ENCODE measurements at places on chromosomes 7 and 10.

- no peak for DNase-seq
These were observed 53.4 kb upstream of the CALN1 start for GRCh38 chr7:72465521-72465920.

DNA sequence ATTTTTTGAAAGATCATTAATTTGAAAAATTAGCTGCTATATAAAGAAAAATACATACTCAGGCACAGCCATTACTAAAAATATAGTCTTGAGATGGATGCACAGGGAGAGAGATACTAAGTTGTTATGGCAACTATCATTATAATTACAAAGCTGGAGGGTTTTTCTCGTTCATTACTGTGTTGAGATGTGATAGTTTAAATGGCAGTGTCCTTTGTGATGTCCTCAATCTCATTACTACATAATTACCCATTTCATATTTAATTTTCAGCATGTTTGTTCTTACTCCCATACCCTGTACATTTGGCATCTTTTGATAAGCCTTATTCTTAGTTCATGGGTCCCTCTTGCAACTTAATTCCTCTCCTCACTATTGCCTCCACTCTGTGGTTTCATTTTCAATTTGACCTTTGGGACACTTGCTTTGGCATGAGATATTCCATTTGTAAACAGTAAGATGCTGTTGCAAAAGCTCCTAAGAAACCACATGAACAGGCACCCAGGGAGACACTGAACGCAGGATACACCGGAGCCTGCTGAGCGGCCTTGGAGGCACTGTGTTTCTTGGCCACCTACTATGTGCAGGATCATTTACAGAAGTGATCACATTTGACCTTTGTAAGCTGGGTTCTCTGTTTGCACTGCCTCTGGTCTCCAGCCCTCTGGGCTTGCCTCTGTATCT, 4.8 kb upstream of the CPXM2 start:
- no peak for DNase-seq

GRCh38 chr10:45374350-45375052, 485 bp downstream of the ALOX5 start:
- peak; percentile 16 for DNase-seq

- no peak for DNase-seq
These were observed 85.2 kb downstream of the WNT2 start for GRCh38 chr7:117237646-117238045.

DNA sequence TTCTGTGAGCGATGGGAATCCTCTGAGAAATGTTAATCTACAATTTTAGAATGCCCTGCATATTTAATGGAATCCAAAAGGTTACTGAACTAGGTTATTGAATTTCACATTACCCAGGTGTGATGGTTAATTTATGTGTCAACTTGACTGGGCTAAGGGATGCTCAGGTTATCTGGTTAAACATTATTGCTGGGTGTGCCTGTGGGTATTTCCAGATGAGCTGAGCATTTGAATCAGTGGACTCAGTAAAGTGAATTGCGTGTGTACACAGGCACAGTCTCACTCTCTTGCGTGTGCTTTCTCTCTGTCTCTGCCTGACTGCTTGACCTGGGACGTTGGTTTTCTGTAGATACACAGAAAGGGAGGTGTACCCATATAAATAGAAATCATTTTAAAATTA, 21.7 kb downstream of the RNF32 start:
- no peak for DNase-seq

GRCh38 chr10:116182426-116182825, 90.6 kb downstream of the GFRA1 start:
- DNase-seq, result no peak

DNA sequence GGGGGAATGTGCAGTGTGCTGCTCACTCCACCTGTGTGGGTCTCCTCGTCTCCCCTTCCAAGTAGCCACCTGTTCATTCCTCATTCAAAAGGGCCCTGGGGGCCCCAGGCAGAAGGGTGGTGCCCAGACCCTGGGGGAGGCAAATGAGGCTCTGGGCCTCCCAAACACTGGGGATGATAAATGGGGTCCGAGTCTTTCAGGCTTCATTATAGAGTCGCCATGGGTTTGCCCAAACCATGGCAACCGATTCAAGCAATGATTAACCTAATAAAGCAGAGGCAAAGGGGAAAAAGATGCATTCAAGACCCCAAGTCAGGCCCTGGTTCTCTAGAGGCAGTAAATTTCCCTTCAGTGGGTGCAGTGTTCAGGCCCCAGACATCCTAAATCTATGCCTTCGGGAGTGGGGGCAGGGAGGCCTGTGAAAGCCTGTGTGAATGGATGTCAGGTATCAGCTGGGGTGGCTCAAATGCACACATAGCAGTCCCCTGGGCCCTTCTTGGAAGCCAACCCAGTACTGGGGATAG, 10.4 kb downstream of the NEUROG3 start:
- no peak for DNase-seq

DNA sequence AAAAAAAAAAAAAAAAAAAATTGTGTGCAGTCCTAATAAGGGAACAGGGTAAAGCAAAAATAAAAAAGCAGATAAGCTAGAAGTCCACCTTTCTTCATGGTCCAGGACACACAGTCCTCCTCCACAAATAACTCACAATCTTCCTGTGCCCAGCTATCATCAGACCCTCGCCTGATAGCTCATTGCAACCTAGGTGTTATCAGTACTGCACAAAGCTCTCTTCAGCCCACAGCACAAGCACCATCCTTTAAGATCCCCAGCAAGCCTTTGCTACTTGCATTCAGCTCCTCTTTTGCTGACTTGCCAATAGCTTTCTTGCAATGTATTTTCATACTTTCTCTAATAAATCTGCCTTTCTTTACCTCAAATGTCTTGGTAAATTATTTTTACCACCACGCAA, 5.0 kb downstream of the NDUFA5 start:
- no peak for DNase-seq

- no peak for DNase-seq
These were observed 197.1 kb upstream of the STK17A start for GRCh38 chr7:43385856-43386255.

DNA sequence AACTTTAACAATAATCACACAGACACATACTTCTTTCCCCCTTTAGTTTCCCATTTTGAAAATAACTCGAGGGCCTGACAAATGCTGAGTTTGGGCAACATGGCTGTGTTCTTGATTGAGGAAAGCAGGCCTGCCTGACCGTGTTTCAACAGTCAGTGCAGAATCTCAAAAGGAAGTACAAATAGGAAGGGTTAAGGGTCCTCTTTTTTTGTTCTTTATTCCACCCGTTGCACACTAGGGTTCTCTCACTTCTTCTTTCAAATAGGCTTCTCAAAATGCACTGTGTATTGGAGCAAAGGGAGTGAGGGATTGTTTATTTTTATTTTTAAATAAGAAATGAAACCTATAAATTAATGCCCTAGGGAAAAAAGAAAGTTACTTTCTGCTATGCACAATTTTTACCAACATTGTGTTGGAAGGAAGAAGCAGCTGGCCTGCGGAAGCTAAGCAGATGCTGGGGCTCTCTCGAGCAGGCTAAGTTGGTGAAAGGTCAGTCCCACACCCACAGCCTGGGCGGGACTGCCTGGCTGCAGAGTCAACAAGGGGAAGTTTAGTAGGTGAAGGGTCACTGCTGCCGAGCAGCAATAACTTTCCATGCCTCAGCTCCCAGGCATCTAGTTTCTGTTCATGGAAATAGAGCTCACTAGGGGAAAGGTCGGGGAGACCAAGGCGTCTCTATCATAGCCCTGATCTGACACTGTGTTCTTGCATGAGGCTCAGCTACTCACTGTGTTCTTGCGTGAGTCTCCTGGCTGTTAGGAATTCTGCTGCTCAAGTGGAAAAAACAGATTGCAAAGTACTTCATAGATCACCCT, 12.2 kb upstream of the PDK4 start:
- peak; percentile 70 for DNase-seq

- no peak for DNase-seq
These were observed 19.1 kb upstream of the PVRIG start for GRCh38 chr7:100200693-100201092.

- DNase-seq, result no peak
These were observed 48.3 kb downstream of the ITIH5 start for GRCh38 chr10:7618461-7618860.

- no peak for DNase-seq
These were observed 140.9 kb downstream of the ABCA13 start for GRCh38 chr7:48312151-48312550.

GRCh38 chr10:98673171-98673782, 226.5 kb upstream of the HPS1 start:
- no peak for DNase-seq

- peak; percentile 19 for DNase-seq
These were observed 59.6 kb upstream of the CAPZA2 start for GRCh38 chr7:116802746-116803152.

GRCh38 chr10:78963074-78964034, 105.4 kb upstream of the ZMIZ1 start:
- DNase-seq, result no peak

- no peak for DNase-seq
These were observed 4.3 kb upstream of the NEUROG3 start for GRCh38 chr10:69577268-69578232.

GRCh38 chr10:50622706-50623662, 772 bp downstream of the SGMS1 start:
- peak; percentile 38 for DNase-seq

DNA sequence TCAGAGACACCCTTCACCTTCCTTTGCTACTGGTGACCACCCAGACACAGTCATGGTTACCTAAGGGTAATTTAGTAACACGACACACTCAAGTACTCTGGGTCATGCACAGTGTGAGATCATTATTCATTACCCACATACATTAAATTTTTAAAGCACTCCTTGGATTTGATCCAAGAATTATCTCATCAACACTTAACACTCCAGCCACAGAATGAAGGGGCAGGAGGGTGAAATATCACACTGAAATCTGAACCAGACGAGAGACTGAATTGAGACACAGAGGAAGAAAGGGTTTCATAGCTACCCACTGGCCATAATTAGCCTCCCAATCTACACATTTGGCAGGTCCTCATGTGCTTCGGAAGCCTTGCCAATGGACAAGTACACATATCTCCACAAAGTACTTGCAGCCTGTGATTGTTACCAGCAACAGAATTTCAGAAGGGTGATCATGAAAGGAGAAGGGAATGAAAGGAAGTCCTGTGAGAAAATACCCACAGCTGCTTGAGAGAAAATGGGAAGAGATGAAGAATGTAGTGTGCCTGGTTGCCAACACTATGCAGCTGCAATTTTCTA, 189.3 kb downstream of the POLR1F start:
- DNase-seq, result no peak

GRCh38 chr7:96388620-96389383, 66.9 kb upstream of the SLC25A13 start:
- peak; percentile 44 for DNase-seq

DNA sequence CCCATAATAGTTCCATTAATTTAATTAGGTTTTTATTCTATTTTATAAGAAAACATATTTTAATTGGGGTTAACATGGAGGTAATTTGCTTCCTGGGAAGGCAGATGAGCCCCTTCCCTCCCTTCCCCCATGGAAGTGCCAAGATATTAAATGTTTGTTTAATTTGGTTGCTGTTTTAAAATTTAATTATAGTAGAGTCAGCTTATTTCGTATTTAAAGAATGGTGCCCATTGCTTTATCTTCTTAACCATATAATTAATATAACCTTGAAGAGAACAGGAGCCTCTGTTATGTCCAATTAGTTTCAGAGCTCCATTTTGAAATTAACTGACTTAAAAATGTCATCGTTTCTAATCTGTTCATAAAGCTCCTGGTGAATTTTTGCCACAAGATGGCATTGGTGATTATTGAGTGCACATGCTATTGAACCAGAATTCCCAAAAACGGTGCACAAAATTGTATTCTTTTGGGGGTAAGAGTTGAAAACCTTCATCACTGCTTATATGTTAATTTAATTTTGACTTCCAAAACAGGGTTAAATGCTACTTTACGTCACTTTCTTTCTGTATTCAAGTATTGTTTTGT, 26.0 kb downstream of the KLHDC10 start:
- DNase-seq, result no peak

DNA sequence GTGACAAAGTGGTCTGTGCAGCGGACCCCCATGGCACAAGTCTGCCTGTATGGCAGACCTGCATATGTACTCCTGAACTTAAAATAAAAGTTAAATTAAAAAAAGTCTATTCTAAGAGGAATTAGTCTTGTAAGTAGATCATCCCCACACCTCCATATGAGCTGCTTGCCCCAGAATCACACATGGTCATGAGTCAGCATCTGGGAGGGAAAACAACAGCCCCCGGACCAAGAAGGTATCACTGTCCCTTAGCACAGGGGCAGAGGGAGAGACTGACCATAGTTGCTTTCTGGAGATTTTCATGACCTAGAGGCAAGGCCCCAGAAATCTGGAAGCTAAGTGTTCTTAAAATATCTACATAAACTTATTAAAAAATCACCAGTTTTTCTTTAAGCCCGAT, 86.6 kb upstream of the PDK4 start:
- no peak for DNase-seq

DNA sequence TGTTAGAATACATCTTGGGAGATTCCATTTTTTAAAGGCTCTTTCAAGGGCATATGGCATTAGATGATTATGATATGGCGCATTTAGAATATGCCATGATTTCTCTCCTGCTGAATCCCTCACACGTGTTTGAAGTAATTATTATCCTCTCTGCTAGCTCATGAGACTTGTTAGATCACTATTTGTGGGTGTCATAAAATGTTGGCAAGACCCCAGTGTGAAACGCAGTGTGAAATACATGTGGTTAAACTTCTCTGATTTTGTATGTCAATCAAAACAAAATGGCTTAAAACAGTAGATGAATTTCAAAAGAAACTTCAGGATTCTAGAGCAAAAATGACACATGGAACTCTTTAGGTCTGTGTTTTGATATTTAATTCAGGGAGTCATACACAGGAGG, 560.8 kb downstream of the AUTS2 start:
- no peak for DNase-seq

GRCh38 chr7:30838008-30838407, 66.8 kb downstream of the MINDY4 start:
- no peak for DNase-seq

GRCh38 chr7:24972991-24973390, 7.0 kb downstream of the OSBPL3 start:
- DNase-seq, result no peak

DNA sequence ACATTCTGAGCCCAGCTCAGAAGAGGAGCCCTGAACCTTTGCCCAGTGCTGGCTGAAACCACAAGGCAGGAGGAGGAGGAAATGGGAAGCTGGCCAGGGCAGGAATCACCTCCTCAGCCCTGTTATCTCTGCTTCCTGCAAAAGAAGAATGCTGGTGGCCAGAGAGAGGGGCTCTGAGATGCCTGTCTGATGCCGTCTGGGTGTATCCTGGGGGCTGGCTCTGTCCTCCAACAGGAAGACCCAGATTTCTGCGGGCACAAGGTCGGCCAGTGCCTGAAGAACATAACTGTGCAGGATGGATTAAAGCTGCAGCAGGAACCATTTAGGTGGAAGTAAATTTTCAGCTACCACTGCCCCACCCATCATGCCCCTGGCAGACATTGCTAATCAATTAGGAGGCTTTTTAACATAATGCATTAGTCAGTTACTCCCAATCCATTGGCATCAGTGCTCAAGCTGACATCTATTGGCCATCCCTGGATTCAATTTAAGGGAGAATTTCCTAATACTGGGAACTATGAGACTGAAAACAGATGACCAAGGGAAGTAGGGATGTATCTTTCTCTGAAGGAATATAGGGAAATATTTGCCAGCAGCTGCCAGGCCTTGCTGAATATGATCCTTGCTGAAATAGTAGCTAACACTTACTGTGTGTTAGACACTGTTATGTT, 67.7 kb downstream of the COL13A1 start:
- peak; percentile 24 for DNase-seq

All from endothelial cell (in vitro differentiated cells).